Hepatic stellate cell (primary cell): ENCODE measurements at places on chromosomes 2 and 18.

- no peak for DNase-seq
Measured at GRCh38 chr2:230413479-230413878, 2.5 kb upstream of the SP100 start.

DNA sequence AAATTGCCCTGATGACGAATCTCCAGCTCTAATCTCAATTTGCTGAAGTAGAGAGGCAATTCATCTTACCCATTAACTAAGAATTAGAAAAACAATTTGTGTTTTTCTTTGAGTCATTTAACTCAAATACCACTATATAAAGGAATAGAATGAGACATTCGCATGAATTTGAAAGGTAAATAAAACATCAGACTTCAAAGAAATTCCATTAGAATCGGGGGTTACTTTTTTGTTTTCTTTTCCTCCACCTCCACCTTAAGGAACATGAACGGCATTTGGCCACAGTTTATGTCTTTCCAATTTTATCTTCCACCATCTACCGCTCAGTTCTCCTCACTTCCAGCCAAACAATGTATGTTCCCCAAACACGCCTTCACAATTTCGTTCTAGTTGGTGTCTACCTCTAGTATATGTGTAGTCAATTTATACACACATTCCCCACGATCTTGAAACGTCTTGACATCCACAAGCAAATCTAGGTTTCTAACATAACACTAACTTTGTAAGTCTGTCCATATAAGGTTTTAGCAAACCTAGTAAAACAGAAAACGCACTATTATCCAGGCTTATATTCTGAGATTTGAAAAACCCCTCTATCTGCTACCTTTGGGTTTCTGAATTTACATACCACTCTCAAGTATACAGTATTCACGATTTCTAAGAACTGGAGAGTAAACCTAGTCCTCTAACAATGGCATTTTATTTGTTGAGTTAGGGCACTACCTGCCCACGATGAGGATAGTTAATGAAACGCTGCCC is 1.2 kb upstream of the SMCHD1 start:
- DNase-seq, result no peak

GRCh38 chr2:160431441-160431840 is 62.2 kb downstream of the RBMS1 start:
- no peak for DNase-seq

DNA sequence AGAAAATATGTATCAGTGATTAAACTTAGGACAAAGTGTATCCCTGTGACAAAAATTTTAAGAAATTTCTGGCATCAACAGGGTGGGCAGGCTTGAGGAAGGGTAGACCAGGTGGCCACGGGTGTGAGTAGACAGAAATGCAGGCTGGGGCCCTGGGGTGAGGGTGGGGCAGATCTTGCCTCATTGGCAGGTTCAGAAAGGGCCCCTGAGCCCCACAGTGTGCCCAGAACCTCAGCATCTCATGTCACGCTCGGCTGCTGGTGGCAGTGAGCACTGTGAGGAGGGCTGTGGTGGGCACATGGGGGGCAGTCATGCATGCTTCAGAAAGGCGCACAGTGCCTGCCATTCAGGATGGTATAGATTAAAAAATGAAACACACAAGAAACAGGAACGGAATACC is 7.6 kb upstream of the ASB18 start:
- DNase-seq, result no peak

- DNase-seq, result peak; percentile 61
Measured at GRCh38 chr2:11446733-11447248, 19.2 kb downstream of the E2F6 start.

DNA sequence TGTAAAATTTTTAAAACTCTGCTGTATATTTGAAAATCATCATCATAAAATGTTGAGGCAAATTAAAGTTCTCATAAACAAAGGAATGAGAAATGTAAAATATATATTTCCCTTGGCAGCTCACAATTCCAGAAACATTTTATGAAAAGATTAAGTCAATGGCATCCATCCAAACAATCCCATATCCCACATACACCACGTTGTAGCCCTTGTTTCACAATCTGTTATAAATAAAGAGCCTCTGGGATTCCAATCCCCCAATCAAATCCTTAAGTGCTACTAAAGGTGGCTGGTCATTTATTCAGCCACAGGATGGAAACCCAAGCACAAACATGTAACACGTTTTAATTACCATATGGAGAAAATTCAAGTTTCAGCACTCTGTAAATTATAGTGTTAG is 51.7 kb downstream of the GFPT1 start:
- DNase-seq, result no peak

DNA sequence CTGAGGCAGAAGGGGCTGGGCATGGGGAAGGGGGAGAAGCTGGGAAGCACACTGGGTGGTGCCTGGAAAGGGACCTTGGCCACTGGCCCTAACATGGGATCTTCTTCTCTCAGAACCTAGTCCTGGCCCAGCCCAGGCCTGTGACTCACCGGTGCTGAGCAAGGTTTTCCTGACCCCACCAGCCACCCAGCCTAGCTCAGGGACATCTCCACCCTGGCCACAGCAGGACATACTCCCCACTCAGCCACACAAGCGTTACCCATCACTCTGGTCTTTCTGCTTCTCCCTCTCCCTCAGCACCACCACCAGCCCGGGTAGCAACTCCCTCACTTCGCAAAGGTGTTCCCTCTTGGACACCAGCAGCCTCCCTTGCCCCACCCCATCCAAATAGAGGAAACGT is 22.8 kb downstream of the TNS1 start:
- no peak for DNase-seq

DNA sequence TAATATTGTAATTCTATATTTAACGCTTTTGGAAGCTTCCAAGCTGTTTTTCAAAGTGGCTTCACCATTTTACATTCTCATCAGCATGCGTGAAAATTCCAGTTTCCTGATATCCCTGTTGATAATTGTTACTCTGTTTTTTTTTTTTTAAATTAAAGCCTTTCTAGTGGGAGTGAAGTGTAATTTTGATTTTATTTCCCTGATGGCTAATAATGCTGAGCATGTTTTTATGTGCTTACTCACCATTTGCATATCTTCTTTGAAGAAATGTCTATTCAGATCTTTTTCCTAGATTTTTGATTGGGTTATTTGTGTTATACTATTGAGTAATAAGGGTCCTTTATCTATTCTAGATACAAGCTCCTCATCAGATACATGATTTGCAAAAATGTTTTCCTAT is 382.8 kb upstream of the HS6ST1 start:
- DNase-seq, result no peak

GRCh38 chr2:205297846-205298245 is 384.5 kb upstream of the NRP2 start:
- no peak for DNase-seq

GRCh38 chr2:159366538-159366937 is 80.0 kb upstream of the WDSUB1 start:
- DNase-seq, result no peak

DNA sequence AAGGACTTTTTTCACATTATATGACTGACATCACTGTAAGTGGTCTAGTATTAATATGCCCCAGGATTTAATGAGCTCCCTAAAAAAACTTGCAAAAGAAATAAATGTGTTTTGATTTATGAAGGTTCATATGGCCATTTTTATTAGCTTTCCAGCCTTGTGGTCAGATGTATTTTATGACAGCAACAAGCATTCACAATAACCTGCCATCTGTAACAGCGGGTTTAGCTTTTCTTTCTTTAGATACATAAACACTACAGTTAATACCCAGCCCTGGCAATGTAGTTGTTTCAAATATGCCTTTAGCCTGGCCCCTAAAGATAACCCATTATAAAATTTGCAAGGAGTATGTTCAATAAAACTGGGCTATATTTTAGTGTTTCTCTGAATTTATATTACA is 1063.8 kb downstream of the SOCS6 start:
- DNase-seq, result no peak

GRCh38 chr2:201952187-201952586 is 81.5 kb upstream of the FZD7 start:
- DNase-seq, result no peak

DNA sequence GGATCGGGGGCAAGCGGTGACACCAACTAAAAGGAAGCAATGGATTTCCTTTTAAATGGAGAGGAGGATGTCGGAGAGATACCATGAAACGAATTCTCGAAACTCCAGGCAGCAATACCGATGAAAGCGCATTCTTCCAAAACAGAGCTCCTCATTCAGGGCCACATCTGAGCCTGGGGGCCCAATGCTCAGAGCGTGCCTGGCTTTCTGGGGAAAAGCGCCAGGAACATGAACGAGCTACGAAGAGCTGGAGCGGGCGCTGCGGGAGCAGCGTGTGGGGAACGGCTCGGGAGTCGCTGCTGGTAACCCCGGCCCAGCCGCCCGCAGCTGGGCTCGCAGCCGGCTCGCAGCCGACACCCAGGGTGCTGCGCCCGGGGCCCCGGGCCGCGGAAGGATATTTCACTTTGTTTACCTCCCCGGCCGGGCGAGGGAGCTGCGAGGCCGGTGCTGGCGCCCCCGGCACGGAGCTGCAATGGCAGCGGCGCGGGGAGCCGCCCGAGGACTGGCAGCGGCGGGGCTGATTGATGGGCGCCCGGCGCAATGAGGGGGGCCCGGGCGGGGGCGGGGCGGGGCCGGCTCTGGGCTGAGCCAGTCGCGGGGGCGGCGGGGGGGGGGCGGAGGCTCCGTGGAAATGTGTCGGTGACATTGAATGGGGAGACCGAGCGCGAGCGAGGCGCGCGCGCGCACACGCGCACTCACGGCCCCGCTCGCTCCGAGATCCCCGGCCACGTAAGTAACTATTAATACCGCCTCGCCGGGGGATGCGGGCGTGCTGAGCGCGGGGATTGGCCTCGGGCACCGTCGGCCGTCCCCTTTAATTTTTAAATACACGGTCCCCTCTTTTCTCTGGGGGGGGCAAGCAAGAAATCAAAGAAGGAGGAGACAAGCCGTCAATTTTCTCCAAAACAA is at the start of gene TRIB2:
TRIB2 (plus strand) TSS at position 655 of the 909 bp plus-strand sequence. CDS start 1,372 bp downstream, outside the sequence.
- peak; percentile 90 for DNase-seq

DNA sequence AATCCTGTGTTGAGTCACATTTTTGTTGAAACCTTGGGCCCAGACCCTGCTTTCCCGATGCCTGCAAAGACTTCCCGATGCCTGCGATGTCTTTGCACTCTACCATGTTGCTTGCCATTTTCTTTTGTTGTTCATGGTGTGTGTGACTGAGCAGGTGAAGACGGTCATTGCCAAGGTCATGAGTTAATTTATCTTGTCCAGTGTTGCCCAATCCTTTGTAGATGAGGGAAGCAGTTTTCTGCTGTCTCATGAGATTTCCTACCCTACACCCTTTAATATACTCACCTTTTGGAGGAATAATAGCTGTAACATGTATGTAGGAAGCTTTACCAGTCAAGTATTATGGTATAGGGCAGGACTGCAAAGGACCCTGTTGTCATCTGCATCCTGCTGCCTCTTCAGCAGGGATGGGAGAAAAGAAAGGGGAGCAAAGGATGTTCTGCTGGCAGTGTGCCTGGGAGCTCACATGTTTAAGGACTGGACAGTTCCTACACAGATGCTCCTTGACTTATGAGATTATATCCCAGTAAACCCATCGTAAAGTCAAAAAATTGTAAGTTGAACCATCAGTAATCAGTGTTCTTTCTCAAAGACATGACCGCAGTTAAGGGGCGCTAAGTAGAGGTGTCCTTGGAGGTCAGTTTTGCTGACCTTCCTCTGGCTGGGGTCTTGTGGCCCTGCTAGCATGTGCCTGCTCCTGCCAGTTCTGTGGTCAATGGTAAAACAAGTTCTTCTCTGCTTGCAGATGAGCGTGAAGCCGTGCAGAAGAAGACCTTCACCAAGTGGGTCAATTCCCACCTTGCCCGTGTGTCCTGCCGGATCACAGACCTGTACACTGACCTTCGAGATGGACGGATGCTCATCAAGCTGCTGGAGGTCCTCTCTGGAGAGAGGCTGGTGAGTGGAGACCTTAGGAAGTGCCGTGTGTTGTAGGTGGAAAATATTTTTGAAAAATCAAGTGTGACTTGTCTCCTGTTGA is 124.8 kb upstream of the EML6 start:
- DNase-seq, result no peak

GRCh38 chr2:182804128-182804527 is 62.3 kb downstream of the FRZB start:
- no peak for DNase-seq

GRCh38 chr18:26021061-26021754 is 69.2 kb downstream of the SS18 start:
- DNase-seq, result no peak

DNA sequence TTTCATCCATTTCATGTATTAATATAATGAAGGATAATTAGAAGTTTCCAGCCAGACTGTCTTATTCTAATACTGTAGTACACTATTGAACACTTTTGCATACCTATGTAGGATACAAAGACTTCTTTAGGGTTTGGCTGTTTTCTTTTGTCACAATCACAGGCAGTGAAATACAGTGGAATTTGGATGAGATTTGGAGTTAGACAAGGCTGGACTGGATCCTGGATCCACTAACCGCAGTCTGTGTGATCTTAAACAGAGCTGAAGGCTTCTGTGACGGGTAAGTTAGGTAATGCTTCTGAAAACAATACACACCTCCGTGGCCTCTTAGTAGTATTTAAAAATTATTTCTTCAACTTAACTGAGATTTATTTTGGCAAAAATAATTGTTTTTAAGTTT is 1128.6 kb upstream of the CDH2 start:
- DNase-seq, result no peak

DNA sequence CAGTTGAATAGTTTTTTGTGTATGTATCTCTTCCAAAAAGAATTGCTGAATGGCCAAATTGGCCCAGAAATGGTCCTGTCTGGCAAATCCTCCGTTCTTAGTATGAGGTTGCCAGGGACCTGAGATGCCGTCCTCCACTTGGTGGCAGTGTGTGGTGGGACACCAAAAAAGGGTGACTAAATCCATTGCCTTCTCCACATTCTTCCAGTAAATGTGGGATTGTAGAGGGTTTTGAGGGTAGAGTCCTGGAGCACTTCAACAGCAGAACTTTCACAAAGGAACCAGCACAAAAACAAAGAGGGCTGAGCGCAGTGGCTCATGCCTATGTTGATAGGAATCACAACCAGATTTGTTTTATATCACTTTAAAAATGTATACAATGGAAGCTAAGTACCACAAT is 199.9 kb downstream of the BCL2 start:
- DNase-seq, result no peak

DNA sequence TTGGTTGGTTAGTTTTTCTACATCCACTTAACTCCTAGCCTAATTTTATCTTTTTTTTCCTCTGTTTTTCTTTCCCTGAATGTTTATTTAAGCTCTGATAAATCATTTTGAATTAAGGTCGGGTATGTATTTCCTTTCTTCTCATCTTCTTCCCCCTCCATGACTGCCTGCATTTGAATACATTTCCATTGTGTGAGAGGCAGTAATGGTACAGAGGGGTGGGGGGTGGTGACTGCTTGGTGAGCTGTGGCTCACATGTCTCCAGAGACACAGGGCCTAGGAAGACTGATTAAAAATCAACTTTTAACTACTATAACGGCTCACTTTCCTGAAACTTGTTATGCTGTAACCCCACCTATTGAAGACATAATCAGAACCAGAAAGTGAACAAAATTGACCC is 58.0 kb downstream of the NEDD4L start:
- DNase-seq, result no peak

GRCh38 chr2:4529738-4530137 is 826.4 kb downstream of the DCDC2C start:
- no peak for DNase-seq

- peak; percentile 73 for DNase-seq
Measured at GRCh38 chr2:43105586-43106558, 120.5 kb downstream of the ZFP36L2 start.
